RWPE2 (cell line): ENCODE measurements at places on chromosomes 1 and 21.
A peak's percentile ranks its signal among the peaks of the same experiment; 100 is the strongest.

DNA sequence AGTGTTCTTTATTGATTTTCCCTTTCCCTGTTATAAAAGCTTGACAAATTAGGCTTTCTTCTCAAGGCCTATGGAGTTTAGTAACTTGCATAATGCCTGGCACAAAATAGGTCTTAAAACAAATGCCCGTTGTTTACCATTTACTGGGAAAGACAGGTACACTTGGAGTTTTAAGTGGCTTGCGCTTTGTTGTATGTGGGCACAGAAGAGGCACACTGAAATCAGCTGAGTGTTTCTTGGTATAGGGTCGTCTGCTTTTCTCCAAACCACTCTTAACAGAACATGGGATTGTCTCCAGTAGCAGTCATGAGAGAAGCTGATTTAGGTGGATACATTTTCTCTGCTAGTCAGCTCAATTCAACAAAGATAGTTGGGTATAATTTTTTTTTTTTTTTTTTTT lies 132.5 kb downstream of the SYT14 start:
- DNase-seq = no peak

GRCh38 chr21:41802684-41803083 lies 35.8 kb upstream of the RIPK4 start:
- DNase-seq = no peak

DNA sequence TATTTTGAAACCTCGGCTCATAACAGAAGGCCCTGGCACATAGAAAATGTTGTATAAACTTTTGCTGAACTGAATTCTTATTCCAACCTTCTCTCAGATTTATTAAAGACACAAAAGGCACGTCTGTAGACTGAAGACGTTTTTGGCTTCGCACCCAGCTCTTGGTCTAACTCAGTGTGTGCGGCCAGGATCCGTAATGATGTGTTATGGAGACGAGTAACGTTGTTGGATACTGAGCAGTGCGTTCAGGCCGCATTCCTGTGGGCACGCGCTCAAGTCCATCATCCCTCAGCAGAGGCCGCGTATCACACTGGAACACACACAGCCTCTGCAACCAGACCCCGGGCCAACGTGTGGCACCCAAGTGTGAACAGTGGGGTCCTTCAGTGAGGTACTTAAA lies 154.8 kb upstream of the RAB4A start:
- DNase-seq = no peak

DNA sequence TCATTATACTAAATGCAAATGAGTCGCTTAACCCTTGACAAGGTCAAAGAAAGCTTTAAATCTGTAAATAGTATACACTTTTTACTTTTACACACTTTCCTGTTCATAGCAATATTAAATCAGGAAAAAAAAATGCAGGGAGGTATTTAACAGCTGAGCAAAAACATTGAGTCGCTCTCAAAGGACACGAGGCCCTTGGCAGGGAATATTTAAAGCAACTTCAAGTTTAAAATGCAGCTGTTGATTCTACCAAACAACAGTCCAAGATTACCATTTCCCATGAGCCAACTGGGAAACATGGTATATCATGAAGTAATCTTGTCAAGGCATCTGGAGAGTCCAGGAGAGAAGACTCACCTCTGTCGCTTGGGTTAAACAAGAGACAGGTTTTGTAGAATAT lies 62.7 kb downstream of the CAPN2 start:
- no peak for DNase-seq

DNA sequence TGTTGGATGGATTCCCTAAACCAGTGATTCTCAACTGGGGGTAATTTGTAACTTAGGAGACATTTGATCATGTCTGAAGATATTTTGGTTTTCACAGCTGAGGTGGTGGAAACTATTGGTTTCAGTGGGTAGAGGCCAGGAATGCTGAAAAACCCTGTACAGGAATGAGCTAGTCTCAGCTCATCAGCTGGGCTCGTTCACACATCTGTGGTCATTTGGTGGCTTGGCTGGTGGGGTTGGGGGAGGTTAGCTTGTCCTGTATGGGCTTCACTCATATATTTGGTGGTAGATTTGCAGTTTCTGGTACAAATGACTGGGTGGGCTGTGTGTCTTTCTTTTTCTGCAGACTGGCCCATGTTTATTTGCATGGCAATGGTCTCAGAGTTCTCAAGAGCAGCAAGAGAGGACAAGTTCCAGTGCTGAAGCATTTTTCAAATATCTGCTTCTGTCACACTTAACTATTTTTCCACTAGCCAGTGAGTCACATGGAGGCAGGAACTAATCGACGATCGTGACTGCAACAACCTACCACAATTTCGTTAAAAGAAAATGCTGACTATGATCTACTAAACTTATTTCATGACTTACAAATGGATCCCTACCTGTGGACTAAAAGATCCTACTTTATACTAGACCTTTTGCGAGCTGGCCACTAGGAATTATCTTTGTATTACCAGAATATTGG lies 321.7 kb upstream of the PLXNA2 start:
- DNase-seq = no peak

- no peak for DNase-seq
These were observed 10.0 kb upstream of the FAM110D start for GRCh38 chr1:26148887-26149286.

DNA sequence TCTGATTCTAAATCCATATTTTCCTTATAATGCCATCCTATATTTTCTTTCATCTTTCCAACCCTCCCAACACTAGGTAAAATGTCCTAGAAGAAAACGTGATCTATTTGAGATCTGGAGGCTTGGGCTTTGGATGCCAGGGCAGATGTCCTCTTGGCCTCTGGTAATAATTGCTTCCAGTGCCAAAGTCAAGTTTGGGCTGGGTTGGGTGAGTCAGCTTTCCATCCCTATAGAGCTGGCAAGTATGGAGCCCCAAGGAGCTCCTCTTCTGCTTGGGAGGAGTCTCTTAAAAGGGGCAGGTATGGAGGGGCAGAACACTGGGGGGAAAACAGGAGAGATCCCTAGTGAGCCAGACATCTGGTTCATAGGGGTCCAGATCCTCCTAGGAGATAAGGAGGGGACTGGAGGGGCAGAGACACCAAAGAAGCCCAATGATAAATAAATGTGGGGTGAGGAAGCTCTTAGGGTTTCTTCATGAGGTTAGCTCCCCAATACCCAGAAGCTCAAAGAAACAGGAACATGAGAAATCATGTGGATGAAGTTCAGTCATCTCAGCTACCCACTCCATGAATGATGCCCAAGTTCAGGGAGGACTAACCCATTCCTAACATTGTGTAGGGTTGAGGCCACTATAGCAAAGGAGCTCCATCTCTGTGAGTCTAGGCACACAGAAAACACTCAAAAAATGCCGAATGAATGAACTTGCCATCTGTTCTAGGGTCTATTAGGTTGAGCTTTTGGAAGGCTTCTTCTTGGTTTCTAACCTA lies 3.5 kb downstream of the C1orf116 start:
- no peak for DNase-seq

- no peak for DNase-seq
These were observed 88.6 kb downstream of the TM2D1 start for GRCh38 chr1:61636376-61636775.

DNA sequence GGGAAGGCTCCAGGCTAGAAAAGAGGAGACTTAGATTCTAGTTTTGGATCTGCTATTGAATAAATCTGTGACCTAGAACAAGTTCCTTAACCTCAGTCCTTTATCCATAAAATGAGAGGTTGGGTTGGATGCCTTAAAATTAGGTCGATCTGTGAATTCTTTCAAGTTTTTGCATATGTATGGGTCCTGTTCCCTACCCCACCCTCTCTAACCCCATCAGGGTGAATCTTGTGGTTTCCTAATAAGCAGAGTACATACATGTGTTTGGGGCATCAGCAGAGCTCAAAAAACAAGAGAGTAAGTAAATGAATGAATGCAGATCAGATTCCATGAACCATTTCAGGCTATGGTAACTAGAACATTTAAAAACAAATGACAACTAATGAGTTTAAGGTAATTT lies 6.2 kb downstream of the SPRR4 start:
- no peak for DNase-seq

GRCh38 chr1:118862755-118863154 lies 125.4 kb downstream of the TBX15 start:
- no peak for DNase-seq

GRCh38 chr1:170049176-170049800 lies 25.2 kb downstream of the KIFAP3 start:
- DNase-seq = no peak

DNA sequence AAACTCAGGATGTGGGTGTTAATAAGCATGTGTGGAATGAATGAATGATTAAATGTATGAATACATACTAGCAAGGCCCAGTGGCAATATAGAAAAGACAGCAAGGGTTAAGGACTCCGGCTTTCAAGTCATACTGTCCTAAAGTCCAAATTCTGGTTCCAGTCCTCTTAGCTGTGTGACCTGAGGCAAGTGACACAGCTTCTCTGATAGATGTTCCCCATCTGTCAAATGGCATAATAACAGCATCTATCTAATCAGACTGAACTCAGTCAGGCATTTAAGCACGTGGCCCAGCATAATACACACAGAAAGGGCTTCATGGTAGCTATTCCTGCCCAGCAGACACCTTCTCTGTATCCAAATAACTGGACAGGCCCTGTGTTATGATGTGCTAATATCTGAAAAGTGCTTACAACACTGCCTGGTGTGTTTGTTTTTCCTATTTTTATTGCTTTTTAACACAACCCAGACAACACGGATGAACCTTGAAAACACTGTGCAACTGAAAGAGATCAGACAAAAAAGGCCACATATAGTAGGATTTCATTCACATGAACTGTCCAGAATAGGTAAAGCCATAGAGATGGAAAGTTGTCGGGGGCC lies 12.4 kb downstream of the ASAP3 start:
- no peak for DNase-seq

DNA sequence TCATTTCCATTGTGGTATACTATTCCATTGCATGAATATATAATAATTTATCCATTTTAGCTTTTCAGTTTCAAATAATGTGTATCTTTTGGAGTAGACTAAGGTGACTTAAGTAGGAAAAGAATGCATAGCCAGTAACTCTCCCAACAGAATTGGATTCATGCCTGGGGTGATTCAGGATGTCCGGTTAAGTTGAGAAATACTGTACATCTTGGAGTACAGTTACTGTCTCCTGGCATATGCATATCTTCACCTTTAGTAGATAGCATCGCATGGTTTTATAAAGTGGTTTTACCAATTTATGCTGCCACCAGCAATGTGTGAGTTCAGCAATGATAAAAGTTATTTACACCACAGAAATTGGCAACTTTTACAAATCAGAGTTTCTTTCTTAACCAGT lies 18.6 kb upstream of the SLC6A9 start:
- DNase-seq = no peak

- no peak for DNase-seq
These were observed 169.9 kb downstream of the LRRC7 start for GRCh38 chr1:69737527-69738185.

- no peak for DNase-seq
These were observed 398.5 kb upstream of the ADAMTS5 start for GRCh38 chr21:27365394-27365793.

DNA sequence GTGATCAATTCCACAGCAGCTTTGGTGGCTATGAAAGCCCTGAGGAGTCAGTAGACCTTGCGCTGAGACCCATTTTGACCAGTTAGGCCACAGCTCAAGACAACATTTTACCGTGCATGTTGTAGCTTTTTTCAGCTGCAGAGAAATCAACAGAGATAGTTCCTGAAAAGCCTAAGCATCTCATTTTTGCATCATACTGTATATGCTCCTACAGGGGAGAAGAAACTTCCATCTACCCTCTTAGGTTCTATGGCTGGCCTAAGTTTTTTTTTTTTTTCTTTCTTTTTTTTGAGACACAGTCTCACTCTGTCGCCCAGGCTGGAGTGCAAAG lies 24.8 kb upstream of the EYA3 start:
- DNase-seq = no peak

- peak; percentile 6 for DNase-seq
These were observed 37.7 kb upstream of the LRP8 start for GRCh38 chr1:53365437-53366063.

DNA sequence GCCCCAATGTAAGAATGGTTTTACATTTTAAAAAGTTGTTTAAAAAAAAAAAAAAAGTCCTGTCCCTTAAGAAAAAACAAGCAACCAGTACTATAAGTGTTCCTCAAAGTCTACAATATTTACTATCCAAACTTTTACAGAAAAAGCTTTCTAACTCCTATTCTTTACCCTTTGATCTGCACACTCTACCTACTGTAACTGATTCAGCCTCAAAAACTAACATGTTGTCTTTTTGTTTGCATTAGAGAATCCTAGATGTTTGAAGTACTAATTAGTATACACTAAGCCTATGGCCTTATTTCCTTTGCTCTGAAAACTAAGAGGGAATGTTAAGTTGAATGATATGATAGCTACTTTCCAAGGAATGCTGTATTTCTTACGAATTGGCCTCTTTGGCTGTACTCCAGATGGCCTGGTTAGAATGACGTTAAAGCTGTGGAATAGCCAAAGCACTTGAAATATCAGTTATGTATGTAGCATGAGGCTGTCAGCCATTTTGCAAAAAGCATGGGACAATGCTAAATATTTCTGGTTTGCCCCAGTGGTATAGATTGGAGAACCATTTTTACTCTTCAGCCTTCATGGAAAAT lies 234.8 kb downstream of the GPR52 start:
- no peak for DNase-seq

GRCh38 chr1:29412591-29412990 lies 176.3 kb downstream of the PTPRU start:
- no peak for DNase-seq

GRCh38 chr1:13820055-13820454 lies 120.1 kb downstream of the PRDM2 start:
- DNase-seq = no peak

- DNase-seq = no peak
These were observed 80.6 kb downstream of the LBR start for GRCh38 chr1:225347123-225347683.

- no peak for DNase-seq
These were observed 58.6 kb upstream of the ARHGAP29 start for GRCh38 chr1:94296018-94296417.

DNA sequence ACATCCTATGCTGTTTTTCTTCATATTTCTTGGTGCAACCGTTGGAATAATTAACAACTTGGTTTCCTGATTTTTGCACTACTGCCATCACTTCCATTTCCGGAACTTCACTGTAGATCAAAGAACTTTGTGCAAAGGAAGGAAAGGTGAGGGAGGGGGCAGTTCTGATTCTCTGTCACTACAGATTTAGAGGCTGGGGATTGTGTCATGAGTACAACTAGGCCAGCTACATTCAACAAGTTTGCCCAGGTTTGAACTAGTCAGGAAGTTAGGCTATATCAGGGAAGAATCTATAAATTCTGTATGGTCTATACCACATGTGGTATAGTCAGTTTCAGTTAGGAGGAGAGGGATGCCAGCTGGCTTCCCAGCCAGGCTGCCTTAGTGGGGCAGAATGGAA lies 84.2 kb downstream of the RGL1 start:
- no peak for DNase-seq
